ENCODE measurements at places on chromosomes 6 and 20.

- DNase-seq = no peak
Measured at GRCh38 chr6:157669323-157669722, 153.7 kb upstream of the SNX9 start.

- DNase-seq = no peak
Measured at GRCh38 chr20:18541741-18542140, 25.5 kb upstream of the SMIM26 start.

GRCh38 chr20:49245921-49246740 lies 26.9 kb downstream of the DDX27 start:
- no peak for DNase-seq

- DNase-seq = no peak
Measured at GRCh38 chr6:158655569-158656450, 6.0 kb downstream of the SYTL3 start.

DNA sequence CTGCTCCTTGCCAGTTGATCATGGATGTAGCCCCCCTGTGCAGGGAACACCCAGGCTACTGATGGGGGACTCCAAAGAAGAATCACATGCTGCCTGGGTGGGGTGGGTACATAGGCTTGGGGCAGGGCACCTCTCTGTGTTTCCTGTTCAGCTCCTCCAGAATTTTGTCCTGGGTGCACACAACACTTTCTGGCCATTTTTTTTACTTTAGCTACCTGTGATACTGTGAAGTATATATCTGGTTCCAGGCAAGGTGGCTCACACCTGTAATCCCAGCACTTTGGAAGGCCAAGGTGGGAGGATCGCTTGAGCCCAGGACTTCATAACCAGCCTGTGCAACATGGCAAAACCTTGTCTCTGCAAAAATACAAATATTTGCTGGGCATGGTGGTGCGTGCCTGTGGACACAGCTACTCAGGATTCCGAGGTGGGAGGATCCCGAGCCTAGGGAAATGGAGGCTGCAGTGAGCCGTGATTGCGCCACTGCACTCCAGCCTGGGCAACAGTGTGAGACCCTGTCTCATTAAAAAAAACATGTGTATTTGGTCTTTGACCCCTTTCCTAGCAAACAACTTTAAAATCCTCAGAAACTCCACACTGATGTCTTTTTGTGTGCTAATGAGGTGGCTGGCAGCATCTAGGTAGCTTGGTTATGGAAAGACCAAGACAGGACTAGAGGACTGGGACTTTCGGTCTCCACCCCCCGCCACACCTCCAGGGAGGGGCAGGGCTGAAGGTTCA lies 14.1 kb downstream of the SLC4A11 start:
- DNase-seq = no peak

All from mesothelial cell of epicardium (in vitro differentiated cells).